Calu3 (cell line): ENCODE measurements at places on chromosomes 3 and 15. TPM values are rescaled to one million over a fixed set of nuclear protein-coding genes. Genes with fewer than 3 reads are reported as not detected.

DNA sequence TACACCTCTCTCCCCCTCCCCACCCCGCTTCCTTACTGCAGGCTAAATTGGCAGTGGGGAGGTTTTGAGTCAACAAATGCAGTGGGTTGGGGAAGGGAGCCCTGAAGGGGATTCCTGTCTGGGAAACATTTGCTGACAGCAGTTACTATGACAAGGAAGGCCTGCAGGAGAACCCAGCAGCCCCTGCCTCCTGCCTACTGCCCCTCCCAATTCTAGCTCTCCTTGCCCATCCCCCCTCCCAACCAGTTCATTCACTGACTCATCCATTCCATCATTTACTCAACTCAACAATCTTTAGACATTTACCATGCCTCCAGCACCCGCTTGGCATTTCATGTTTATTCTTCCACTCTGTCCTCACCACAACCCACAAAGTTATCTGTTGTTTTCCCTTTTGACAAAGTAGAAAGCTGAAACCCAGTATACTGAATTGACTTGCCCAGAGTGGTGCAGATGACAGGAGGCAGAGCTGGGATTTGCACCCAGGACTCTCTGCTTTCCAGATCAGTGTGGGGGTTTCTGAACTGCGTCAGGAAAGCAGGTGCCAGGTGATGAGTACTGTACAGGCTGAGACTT is 75.0 kb downstream of the MAGEF1 start:
- no peak overlapping the region for H3K4me3 ChIP-seq
- peak; percentile 63 for DNase-seq
- H3K27ac ChIP-seq: no peak overlapping the region
- no peaks in the 10 kb centered on the region for H3K36me3 ChIP-seq
- peaks cover 37% of the 10 kb centered on the region for H3K4me1 ChIP-seq

- no peaks in the 10 kb centered on the region for H3K36me3 ChIP-seq
- H3K4me3 ChIP-seq: no peak overlapping the region
- no peaks in the 10 kb centered on the region for H3K27me3 ChIP-seq
- H3K27ac ChIP-seq: no peak overlapping the region
- DNase-seq: no peak
These were observed 65.1 kb downstream of the B3GNT5 start for GRCh38 chr3:183317886-183318865.

- no peak for DNase-seq
- no peak overlapping the region for H3K27ac ChIP-seq
- H3K4me3 ChIP-seq: no peak overlapping the region
- no peaks in the 10 kb centered on the region for H3K36me3 ChIP-seq
- H3K27me3 ChIP-seq: no peaks in the 10 kb centered on the region
- H3K4me1 ChIP-seq: no peaks in the 10 kb centered on the region
These were observed 11.2 kb downstream of the APBA2 start for GRCh38 chr15:28896951-28897350.

GRCh38 chr3:98901119-98901391 is 440 bp downstream of the DCBLD2 start:
- H3K36me3 ChIP-seq: peaks cover 63% of the 10 kb centered on the region
- peak overlapping the region; percentile 64 for H3K27ac ChIP-seq
- no peaks in the 10 kb centered on the region for H3K27me3 ChIP-seq
- H3K4me1 ChIP-seq: peaks cover 28% of the 10 kb centered on the region
- peak overlapping the region; percentile 86 for H3K4me3 ChIP-seq

DNA sequence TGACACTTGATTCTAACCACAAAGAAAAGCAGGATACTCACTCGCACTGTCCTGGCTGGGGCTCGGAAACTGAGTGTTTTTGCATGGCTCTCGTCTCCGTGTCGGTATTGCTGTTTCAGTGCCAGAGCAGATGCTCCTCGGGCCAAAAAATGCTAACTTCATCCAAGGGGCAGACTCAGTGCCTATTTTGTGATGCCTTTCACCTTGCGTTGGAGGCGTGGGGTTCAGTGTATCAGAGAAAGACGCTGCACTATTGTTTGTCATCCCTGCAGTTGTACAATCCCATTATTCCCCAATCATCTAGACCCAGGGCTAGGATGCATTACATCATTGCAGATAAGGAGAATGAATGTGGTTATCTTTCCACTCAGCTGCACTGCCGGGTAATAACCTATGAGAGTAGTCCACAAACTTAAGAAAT is 1.4 kb downstream of the CACNA2D3 start:
- no peak overlapping the region for H3K4me3 ChIP-seq
- H3K4me1 ChIP-seq: no peaks in the 10 kb centered on the region

DNA sequence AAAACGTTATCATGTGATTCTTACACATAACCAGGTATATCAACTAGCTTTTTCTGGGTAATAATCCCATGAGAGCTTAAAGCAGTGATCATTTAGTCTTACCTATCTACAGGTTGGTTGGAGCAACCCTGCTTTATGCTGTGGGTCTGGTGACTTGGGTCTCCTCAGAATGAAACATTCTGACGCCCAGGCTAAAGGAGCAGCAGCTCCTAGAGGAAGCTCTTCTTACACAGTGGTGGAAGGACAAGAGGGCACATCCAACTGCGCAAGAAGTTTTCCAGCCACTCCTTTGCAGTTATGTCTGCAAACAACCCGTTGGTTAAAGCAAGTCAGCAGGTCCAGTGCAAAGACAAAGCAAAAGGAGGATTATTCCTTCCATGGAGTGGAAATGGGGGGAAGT is 377.5 kb downstream of the EDEM1 start:
- H3K36me3 ChIP-seq: no peaks in the 10 kb centered on the region
- no peaks in the 10 kb centered on the region for H3K4me1 ChIP-seq
- no peak for DNase-seq
- no peak overlapping the region for H3K4me3 ChIP-seq

DNA sequence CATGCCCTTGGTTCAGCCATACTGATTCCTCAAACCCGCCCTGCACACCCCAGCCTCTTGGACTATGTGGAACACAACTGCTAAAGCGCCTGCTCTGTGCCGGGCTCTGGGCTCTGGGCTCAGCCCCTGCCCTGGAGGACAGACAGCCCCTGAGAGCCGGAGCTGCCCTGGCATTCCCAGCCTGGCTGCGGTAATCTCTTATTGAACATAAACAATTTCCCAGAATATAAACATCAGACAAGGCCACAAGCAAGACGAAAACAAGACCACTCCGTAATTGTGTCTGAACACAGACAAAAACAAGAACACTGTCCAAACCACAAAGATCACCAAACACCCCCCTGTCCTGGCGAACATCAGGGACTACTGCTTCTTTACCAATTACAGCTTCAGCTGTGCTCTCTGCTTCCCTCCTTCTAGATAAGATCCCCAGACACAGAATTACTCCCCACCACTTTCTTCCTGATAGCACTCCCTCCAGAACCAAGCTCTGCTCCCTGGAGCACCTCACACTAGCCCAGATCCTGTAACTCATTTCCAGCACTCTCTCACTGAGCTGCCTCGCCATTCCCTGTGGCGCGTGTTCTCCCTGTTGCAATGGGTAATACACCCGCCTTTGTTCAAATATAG is 57.1 kb upstream of the TLE3 start:
- DNase-seq: no peak
- peaks cover 4% of the 10 kb centered on the region for H3K4me1 ChIP-seq
- no peak overlapping the region for H3K27ac ChIP-seq
- H3K36me3 ChIP-seq: no peaks in the 10 kb centered on the region

The TMEM212 gene
- not detected in 2 replicates for total RNA-seq

The ATP13A5 gene
- 0.66 TPM in 1 of 2 replicates, not detected in the other for total RNA-seq

The CAMP gene
- not detected in 2 replicates for total RNA-seq

The ENTPD3 gene
- total RNA-seq: 3.0 and 4.0 TPM in 2 replicates

The CCDC13 gene
- 0.66 and 0.68 TPM in 2 replicates for total RNA-seq

The PARP15 gene
- total RNA-seq: 3.4 and 3.6 TPM in 2 replicates
